ENCODE measurements at places on chromosomes 5 and 9. TPM values are rescaled to one million over a fixed set of nuclear protein-coding genes. Genes with fewer than 3 reads are reported as not detected.

PHF24 gene
- under 0.01 TPM for total RNA-seq

- DNase-seq = no peak
These were observed 136.3 kb downstream of the TENT4A start for GRCh38 chr5:6849316-6850105.

GRCh38 chr5:176413255-176413565 lies 3.1 kb downstream of the CLTB start:
- DNase-seq = no peak

DNA sequence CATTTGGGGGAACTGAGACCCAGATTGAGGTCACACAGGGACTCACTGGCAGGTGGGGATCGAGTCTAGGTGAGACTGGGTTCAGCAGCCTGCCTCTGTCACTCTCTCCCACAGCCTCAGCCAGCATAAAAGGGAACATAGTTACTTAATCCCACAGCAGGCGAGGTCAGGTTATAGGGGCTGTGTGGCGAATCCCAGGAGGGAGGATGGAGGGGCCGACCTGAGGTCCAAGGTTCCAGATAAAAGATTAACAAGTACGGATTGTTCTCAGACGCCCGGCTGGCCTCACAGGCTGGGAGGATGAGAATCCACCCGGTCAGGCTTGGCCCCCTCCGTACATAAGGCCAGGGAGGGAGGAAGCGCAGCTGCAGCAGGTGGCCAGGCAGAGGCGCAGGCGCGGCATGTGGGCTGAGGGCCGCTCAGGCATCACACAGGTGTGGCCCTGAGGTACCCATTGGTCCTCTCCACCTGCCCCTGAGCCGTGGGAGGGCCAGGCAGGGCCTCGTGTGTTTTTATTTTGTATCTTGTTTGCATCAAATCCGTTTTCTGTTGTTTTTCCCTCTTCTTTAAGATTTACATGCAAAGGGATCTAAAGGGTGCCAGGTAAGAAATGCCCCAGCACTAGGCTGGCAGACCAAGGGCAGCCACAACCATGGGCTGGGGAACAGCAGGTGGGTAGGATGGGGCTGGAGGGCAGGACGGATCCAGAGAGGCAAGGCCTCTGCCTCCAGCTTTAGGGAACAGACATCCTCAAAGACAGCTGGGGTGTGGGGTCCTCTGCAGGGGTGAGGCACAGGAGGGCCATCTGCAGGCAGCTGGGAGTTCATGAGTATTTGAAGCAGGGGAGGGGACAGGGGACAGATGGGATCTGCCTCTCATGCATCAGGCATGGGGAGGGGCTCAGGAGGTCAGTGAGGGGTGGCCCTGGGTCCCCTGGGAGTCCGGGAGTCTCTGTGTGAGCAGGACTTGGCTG lies 3.6 kb downstream of the SUSD3 start:
- DNase-seq = no peak

- DNase-seq = no peak
These were observed 390.9 kb upstream of the DAB2 start for GRCh38 chr5:39815711-39816110.

- DNase-seq = no peak
These were observed 189.1 kb downstream of the ADGRV1 start for GRCh38 chr5:90747693-90748092.

DNA sequence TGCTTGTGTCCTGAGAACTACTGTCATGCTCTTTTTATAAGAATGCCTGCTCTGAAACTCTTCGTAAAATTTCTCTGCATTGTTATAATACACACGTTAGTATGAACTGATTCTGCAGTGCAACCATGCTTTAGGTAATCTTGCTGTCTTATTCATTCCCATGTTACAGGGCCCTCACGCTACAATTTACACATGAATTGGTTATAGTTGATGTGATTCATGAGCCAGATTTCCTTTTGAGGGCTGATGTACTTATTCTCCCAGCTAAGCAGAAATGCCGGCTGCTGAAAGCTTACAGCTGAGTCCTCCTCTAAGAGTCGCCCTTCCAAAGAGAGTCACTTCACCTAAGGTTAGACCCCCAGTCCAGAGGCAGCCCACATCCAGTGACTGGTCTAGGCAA lies 233.5 kb upstream of the PCSK5 start:
- DNase-seq = no peak

DNA sequence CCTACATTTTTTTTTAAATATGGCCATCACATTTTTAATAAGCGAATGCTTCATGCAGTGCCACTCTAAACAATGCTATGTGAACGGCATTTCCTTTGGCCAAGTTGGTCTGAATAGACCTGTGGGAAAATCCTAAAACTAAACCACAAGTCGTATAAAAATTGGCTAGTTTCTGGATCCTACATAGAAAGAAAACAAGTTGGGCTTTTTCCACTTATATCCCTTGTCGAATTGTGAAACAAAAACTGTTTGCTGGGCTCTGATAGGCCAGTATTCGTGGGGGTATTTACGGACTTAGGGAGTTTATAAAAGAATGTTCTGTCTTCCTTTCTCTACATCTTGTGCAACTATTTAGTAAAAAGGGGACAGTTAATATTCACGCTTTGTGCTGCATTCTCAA lies 153.1 kb upstream of the KLF9 start:
- no peak for DNase-seq
